GM04503 (cell line): ENCODE measurements at places on chromosomes 13 and 19.

DNA sequence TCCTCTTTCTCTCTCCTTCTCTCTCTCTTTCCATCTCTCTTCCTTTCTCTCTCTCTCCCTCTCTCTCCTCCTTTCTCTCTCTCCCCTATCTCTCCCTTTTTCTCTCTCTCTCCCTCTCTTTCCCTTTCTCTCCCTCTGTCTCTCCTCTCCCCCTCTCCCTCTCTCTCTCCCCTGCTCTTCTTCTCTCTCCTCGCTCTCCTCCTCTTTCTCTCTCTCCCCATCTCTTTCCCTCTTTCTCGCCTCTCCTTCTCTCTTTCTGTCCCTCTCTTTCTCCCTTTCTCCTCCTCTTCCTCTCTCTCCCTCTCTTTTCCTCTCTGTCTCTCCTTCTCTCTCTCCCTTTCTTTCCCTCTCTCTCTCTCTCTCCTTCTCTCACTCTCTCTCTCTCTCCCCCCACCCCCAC is 196.6 kb downstream of the UQCRFS1 start:
- no peak for DNase-seq

- no peak for DNase-seq
Observed at GRCh38 chr19:43534816-43535761, 2.1 kb downstream of the ZNF575 start.

- no peak for DNase-seq
Observed at GRCh38 chr19:496112-496665, at the start of gene MADCAM1. TSS of gene MADCAM1 (plus strand) at chr19:496486. CDS start at chr19:496500, 14 bp downstream.

GRCh38 chr13:112734696-112735547 is 45.1 kb downstream of the ATP11A start:
- DNase-seq, result peak; percentile 18

DNA sequence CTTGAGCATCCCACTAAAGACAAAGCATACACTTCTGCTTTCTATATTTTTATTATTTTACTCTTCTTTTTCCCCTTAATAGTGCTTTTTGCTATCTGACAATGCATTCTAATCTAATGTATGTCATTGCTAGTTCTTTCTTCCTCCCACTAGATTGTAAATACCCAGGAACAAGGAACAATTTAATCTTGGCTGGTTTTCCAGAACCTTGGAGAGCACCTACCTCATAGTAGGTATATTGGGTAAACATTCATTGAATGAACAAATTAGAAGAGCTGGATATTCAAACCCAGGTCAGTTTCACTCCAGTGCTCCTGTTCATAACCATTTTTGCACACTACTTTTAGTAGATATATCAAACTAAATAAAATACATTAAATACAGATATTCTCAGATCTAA is 1617.6 kb upstream of the SLC10A2 start:
- DNase-seq, result no peak

DNA sequence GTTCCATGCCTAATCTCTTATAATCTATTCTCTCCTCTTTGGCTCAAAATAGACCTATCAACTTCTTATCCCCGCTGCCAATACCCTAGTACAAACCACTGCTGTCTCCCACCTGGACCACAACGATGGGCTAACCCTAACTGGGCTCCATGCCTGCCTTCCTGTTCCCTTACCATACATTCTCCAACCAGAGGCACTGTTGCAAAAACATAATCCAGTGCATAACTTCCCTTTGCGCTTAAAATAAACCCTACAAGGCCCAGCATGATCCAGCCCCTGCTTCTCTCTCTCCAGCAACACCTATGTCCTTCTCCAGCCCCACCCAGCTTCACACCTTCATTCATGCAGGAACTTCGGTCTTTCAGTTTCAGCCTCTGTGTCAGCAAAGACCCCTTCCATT is 27.4 kb upstream of the CEBPA start:
- no peak for DNase-seq

DNA sequence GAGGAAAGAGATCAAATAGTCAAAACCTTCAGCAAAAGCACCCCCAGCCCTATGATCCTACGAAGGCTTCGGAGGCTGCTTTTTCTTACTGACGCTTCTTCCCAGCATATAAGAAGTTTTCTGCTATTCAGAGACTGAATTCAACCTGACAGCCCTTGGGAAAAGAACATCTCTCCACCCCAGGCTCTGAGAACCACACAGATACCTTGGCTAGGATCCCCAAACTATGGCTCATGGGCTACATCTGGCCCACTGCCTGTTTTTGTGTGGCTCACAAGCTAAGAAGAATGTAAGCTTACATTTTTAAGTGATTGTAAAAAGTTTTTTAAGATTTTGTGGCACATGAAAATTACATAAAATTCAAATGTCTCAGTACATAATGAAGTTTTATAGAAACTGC is 3.0 kb downstream of the SLC15A1 start:
- DNase-seq, result peak; percentile 69

DNA sequence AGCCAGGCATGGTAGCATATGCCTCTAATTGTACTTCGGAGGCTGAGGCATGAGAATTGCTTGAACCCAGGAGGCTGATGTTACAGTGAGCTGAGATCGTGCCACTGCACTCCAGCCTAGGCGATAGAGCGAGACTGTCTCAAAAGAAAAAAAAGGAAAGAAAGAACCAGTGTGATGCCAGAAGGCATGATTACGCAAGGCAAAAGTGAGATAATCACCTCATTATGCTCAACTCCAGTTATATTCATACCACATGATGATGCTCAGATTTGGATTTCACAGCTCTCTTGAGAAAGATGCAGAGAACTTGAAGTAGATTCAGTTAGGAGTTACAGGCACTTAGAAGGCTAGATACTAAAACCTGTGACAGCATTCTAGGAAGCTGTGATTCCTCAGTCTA is 21.8 kb downstream of the RCBTB1 start:
- peak; percentile 36 for DNase-seq

GRCh38 chr13:23797276-23797903 is 91.8 kb downstream of the MIPEP start:
- no peak for DNase-seq

DNA sequence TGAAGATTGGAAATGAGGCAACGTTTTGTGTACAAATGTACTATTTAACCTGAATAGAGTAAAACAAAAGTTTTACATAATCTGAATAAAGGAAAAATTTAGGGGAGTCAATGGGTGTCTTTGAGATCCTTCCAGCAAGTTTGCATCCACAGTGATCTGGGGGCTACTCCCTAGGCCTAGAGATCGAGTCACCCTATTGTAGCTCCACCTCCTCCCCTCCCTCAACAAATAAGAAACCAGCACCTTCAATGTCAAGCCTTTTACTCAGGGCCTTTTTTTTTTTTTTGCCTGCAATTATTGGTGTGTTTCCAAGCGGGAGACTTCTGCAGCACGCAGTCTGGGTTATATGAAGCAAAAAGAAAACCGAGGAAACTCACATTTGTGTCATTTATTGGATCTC is 16.3 kb upstream of the RAP2A start:
- DNase-seq, result no peak

DNA sequence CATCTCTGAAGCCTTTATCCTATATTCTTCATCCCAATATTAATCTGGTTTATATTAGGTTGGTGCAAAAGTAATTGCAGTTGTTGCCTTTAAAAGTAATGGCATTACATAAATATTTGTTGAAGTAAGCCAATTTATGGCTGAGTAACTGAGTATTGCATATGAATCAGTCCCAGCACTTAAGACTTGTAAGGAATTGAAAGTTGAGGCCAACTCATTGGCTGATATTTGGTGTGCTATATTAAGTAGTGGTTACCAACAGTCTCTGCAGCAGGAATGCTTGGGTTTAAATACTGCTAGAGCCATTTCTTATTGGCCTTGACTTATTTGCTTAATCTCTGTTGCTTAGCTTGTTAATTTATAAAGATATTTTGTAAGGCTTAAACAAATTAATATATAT is 460.7 kb downstream of the GPC6 start:
- DNase-seq, result no peak

DNA sequence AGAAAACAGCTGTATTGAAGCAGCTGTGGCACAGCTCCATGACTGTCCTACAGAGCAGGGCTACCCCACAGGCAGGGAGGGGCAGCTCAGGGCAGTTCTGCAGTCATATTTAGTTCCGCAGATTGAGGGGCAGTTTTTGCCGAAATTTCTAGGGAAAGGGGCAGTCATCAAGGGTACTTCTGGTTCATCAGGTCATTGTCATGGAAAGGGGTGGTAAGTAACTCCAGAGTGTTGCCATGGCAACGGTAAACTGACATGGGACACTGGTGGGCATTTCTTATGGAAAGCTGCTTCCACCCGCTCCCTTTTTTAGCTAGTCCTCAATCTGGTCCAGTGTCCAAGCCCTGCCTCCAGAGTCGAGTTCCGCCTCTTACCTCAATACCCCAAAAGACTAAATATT is 702.8 kb downstream of the LIG4 start:
- no peak for DNase-seq

DNA sequence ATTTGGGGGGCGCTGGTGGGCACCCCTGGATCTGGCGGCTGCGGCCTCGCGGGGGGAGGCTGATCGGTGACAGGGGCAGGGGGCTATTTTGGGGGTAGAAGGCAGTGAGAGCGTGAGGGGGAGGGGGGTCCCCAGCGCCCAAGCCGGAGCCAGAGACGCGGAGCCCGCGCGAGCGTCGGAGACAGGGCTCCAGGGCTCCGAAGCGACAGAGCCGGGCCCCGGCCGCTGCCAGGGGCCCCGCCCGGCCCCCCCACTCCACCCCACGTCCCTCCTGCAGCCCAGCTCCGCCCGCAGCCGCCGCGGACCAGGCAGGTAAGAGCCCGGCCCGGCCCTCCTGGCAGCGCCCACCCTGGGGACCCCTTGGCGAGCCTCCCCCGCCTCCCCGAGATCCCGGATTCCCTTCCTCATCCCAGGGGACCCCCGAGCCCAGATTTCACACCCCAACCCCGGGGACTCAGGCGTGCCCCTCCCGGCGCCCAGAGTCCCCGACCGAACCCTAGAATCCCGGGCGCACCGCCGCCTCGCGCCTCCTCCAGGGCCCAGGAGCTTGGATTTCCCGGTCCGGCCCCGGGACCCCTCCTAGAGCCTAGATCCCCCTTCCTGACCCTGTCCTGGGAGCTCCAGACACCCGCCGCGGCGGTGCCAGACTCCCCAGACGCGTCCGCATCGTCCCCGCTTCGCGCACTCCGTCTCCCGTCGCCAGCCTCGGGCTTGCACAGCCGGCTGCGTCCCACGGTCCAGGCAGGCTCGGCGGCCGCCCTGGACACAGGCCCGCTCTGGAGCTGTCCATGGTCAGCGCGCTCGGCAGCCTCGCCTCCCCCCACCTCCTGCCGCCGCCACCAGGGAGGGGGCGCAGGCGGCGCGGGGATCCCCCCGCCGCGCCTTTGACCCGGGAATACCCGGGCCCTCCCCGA is at the start of gene PPFIA3:
Gene PPFIA3 (plus strand): TSS at position 134 of the 914 bp plus-strand sequence. CDS start 8,330 bp downstream, outside the sequence.
- DNase-seq, result no peak

GRCh38 chr13:50126263-50126992 is 111.2 kb downstream of the KCNRG start:
- no peak for DNase-seq

DNA sequence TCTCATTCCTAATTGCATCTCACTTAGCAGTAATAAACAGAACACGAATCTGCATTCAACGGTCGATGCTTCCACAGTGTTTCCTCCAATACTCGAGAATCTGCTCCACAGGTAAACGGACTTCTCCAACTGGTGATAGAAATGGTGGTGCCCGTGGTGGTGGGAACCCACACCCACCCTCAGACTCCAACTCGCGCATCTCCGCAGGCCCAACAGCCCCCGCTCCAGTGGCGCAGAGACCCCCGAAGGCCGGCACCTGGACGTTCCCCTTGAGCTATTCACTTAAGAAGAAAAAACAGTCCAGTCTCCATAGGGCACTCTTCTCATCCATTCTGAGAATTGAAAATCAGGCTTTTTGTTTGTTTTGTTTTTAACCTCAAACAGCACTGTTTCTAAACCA is 13.8 kb upstream of the RASA3 start:
- DNase-seq, result no peak

DNA sequence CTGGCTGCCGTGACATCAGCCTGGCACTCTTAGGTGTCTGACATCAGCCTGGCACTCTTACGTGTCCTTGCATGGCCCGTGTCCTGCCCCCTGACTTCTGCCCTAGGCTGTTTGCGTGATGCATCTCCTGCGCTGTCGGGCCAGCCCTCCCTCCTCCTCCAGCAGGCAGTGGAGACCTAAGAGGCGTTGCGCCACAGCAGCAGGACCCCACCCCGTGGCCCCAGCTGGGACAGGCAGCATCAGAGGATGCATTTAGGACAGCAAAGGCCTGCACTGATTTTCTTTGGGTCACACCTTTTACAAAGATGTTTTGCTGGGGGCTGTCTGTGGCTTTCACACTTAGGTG is 65.3 kb downstream of the GPR12 start:
- DNase-seq, result no peak

DNA sequence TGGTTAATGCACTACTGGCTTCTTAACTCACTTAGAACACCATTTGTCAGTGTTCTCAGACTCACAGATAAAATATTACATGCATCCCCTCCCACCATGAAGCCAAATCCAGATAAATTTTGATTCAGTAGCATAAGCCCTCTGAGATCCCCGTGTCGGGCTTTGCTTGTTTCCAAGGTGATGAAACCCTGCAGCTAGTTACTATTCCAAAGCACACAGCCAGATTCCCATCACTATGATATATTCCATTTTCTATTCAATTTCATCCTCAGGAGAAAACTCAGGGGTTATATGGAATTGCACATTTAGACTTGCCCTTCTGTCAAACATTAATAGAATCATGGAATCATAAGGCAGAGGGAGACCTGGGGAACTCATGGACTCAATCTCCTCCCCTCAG is 9.4 kb upstream of the FAM124A start:
- no peak for DNase-seq

- DNase-seq, result no peak
Observed at GRCh38 chr19:30076751-30077670, 135.0 kb downstream of the URI1 start.

DNA sequence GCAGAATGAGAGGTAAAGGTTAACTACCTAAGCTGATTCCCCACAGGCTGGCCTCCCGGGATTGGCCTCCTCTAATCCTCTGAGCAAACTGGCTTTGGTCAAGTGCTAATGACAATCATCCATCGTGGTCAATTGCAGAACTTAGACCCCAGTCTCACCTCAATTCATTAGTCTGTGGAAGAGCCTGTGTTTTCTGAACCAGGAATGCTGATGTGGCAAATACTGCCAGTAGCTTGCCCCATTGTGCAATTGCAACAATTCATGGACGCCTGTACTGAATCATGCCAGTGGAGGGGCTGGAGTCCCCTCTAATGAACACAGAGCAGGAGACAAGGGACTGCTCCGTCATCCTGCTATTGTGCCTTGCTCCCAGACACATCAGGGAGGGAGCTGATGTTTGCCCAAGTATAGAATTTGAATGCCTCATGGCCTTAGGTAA is 1256.5 kb downstream of the EFNB2 start:
- DNase-seq, result no peak

DNA sequence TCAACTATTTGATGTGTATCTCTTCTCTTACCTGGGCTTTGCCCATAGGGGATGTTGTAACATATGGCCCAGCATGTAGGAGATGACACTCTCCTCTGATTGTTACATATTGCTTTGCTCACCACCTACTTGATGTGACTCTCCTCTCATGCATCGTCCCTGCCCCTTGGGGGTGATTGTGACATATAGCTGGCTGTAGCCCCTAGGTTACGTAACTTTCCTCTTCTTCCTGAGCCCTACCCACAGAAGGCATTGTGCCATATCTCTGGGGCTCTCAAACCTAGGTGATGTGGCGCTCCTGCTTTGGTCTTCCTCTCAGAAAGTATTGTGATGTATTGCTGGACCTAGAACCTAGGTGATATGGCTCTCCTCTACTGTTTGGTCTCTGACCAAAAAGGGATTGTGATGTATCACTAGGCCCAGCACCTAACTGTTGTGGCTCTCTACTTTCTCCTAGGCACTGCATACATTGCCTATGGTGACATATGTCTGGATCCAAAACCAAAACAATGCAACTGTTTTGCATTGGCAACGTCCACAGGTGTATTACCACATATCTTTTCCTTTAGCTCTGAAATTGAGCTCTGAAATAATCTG is 71.9 kb upstream of the ZNF724 start:
- no peak for DNase-seq

GRCh38 chr13:44566601-44567000 is 9.5 kb downstream of the TSC22D1 start:
- DNase-seq, result no peak
